ENCODE measurements at places on chromosomes 7 and 10.

GRCh38 chr7:45236666-45237065 is 79.1 kb downstream of the RAMP3 start:
- DNase-seq, result no peak

DNA sequence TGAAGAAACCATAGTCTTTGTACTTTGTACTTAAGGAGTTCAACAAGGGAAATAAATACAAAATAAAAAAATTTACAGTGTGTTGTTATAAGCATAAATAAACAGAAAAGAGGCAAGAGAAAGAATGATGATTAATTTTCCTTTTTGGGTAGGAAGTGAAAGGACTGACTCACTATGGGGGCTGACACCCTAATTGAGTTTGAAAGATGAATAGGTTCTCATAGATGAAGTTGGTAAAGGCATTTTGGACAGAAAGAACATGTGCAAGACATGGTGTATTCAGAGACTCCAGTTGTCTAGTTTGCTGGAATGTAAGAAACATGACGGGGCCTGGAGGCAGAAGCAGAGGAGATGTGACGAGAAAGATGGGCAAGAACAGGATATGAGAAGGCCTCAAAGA is 83.7 kb downstream of the VPS50 start:
- DNase-seq, result no peak

- no peak for DNase-seq
Observed at GRCh38 chr7:79298145-79298760, 155.2 kb downstream of the MAGI2 start.

- no peak for DNase-seq
Observed at GRCh38 chr10:126525326-126525725, 137.0 kb upstream of the ADAM12 start.

DNA sequence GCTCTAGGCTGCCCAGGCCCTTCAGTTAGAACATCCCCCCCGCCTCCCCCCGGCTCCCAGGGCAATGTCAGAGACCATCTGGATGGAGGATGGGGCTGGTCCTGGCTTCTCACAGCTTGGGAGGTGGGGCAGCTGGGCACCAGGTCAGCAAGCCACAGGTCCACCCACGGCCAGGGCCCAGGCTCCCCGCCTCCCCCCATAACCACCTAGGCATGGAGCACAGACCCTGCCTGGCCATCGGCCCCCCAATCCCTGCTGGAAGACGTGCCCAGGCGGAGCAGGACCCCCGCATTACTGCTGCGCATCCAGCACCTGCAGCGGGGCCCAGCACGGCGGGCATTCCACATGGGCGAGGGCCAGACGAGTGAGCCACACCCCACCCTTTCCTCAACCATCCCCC is 169.6 kb downstream of the ELFN1 start:
- no peak for DNase-seq

GRCh38 chr10:48924988-48925387 is 14.7 kb downstream of the LRRC18 start:
- DNase-seq, result no peak

GRCh38 chr7:147829016-147829415 is 761.5 kb upstream of the C7orf33 start:
- DNase-seq, result no peak

Measured in stimulated activated CD4-positive, alpha-beta T cell treated with anti-CD3 and anti-CD28 coated beads, TNF-alpha, amount 100 ng/mL, for 4 hours (primary cell).